ENCODE measurements at places on chromosomes 13 and 19. TPM values are rescaled to one million over a fixed set of nuclear protein-coding genes. Genes with fewer than 3 reads are reported as not detected.

GRCh38 chr13:54018485-54018884, 989.9 kb downstream of the OLFM4 start:
- no peaks in the 10 kb centered on the region for H3K27me3 ChIP-seq
- H3K4me3 ChIP-seq: no peak overlapping the region
- no peak for DNase-seq
- H3K27ac ChIP-seq: no peak overlapping the region

ZNF682 gene
- total RNA-seq: 4.3 TPM

- no peak overlapping the region for H3K27ac ChIP-seq
These were observed 26.9 kb downstream of the UFM1 start for GRCh38 chr13:38376546-38376945.

DNA sequence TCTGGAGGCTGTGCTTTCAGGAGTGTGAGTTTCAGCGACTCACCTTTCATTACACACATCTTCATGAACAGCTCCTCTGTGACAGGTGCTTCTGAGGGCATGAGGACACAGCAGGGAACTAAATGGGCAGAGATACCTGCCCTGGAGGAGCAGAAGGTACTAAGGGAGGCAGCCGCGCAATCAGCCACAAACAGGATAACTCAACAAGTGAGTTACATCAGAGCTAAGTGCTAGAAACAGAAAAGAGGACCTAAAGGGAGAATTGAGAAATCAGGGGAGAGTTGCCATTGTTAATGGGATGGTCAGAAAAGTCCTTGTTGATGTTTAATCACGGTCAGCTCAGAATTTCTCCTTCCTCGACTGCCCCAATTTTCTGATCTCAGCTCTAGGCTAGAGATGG, 42.5 kb downstream of the SYDE1 start:
- no peaks in the 10 kb centered on the region for H3K27me3 ChIP-seq
- no peak overlapping the region for H3K4me3 ChIP-seq
- no peak for DNase-seq

GRCh38 chr19:47600246-47601179, 8.4 kb upstream of the BICRA start:
- H3K27ac ChIP-seq: peak overlapping the region; percentile 92
- H3K36me3 ChIP-seq: no peaks in the 10 kb centered on the region
- H3K27me3 ChIP-seq: no peaks in the 10 kb centered on the region
- H3K4me1 ChIP-seq: peaks cover 3% of the 10 kb centered on the region
- peak; percentile 99 for DNase-seq
- H3K4me3 ChIP-seq: peak overlapping the region; percentile 57

DNA sequence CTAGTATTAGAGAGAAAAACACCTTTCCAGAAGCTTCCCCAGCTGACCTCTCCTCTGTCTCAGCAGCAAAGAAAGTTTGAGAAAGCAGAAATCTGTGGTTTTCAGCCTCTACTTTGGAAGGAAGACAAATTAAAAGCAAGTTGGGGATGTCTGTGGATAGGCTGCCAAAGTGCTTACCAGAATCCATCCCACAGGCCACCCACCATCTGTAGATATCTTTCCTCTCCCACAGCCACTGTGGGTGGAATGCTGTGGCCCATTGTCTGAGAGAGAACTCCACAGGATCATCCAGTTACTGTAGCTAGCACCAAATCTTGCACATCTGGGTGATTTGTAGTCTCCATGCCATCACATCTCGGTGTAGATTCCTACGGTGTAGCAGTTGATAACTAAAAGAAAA, 133.5 kb downstream of the DNAJC15 start:
- no peaks in the 10 kb centered on the region for H3K4me1 ChIP-seq
- no peaks in the 10 kb centered on the region for H3K36me3 ChIP-seq
- H3K27me3 ChIP-seq: no peaks in the 10 kb centered on the region
- H3K4me3 ChIP-seq: no peak overlapping the region
- H3K27ac ChIP-seq: no peak overlapping the region
- DNase-seq: no peak

ANKRD27 gene
- 51.4 TPM for total RNA-seq

Data from prostate gland (tissue), 2 donors.